Stomach (tissue), 19 donors: ENCODE measurements at places on chromosomes 1 and 21. TPM values are rescaled to one million over a fixed set of nuclear protein-coding genes. Genes with fewer than 3 reads are reported as not detected.

DNA sequence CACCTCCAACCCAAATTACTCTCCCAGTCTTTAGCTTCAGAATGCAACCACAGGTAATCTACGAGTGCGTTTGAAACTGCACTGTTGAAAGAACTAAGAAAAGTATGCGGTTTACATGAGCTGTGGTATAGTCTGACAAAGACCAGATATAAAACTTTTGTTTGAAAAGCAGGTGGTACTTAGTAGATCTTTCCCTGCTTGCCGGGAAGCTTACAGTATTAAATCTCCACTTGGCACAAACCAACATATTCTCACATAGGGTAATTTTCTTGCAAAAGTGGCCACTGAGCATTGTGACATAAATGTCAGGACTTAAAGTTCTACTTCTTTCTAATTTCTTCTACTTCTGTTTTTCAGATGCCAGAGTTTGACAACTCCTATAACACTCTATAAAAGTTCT lies 8.4 kb downstream of the RGS2 start:
- no peaks in the 10 kb centered on the region for H3K36me3 ChIP-seq
- H3K4me1 ChIP-seq, result no peaks in the 10 kb centered on the region
- no peak overlapping the region for H3K4me3 ChIP-seq
- H3K27ac ChIP-seq, result no peak overlapping the region

DNA sequence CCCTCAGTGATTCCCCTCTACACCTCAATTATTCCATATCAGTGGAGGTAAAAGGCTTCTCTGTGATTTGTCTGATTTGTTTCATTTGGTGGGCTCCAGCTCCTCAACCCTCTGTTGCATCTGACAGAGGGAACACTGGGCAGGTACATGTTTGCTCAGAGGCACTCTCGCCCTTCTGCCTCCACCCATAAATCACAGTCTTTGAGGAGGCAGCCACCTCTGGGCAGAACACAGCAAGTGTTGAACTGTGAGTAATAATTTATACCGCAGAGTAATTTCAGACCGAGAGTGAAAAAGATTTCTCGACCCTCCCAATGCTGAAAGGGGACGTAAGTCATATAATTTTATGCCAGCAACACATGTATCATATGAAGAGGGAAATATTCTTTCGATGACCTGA lies 330.1 kb upstream of the PBX1 start:
- H3K4me1 ChIP-seq, result no peaks in the 10 kb centered on the region
- no peaks in the 10 kb centered on the region for H3K27me3 ChIP-seq
- H3K4me3 ChIP-seq, result no peak overlapping the region
- H3K36me3 ChIP-seq, result no peaks in the 10 kb centered on the region

ERG gene
- 5.5 TPM for polyA plus RNA-seq

DNA sequence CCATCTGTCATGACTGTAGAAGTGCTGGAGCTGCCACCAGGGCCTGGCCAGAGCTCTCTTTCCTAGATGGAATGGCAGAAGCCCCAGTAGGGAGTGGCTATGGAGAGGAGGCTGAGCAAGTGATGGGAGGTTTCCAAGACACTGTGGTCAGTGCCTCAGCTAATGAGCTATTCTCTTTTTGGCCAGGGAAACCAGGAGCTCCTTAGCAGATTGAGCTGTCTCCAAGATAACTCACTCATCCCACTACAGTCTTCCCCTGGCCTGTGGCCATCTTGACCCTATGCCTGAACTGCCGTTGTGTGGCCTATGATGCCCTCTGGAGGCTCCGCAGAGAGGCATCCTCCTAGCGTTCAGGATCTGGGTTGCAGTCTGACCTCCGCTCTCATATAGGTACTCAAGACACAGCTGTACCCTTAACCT lies 60.5 kb downstream of the ERI3 start:
- peaks cover 78% of the 10 kb centered on the region for H3K36me3 ChIP-seq
- H3K4me1 ChIP-seq, result peaks cover 17% of the 10 kb centered on the region
- H3K27ac ChIP-seq, result no peak overlapping the region
- H3K27me3 ChIP-seq, result no peaks in the 10 kb centered on the region
- H3K4me3 ChIP-seq, result no peak overlapping the region
- peak; percentile 57 for DNase-seq

GRCh38 chr1:84705513-84705912 lies 15.3 kb upstream of the SSX2IP start:
- H3K36me3 ChIP-seq, result no peaks in the 10 kb centered on the region
- no peaks in the 10 kb centered on the region for H3K4me1 ChIP-seq
- DNase-seq, result no peak
- H3K27me3 ChIP-seq, result no peaks in the 10 kb centered on the region

DNA sequence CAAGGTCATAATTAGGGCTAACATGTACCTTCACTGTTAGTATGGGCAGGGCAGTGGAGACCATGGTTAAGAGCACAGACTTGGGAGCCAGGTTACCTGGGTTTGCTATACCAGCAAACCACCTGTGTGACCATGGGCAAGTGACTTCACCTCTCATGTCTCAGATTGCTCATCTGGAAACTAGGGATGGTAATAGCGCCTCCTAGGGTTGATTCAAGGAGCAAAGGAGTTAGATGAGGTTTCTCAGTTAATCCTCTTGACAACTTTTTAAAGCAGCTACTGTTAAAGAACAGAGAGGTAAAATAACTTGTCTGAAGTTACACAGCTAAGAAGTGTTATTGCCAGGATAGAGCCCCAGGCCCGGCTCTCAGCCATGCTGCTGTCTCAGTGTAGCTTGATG lies 790 bp upstream of the MATN1 start:
- DNase-seq, result no peak
- no peak overlapping the region for H3K4me3 ChIP-seq
- H3K27ac ChIP-seq, result no peak overlapping the region
- peaks cover 26% of the 10 kb centered on the region for H3K36me3 ChIP-seq

- no peaks in the 10 kb centered on the region for H3K27me3 ChIP-seq
- H3K27ac ChIP-seq, result no peak overlapping the region
- no peak overlapping the region for H3K4me3 ChIP-seq
- no peaks in the 10 kb centered on the region for H3K36me3 ChIP-seq
- no peak for DNase-seq
- no peaks in the 10 kb centered on the region for H3K4me1 ChIP-seq
Observed at GRCh38 chr21:39651206-39651605, 38.5 kb downstream of the B3GALT5 start.
